T-cell (primary cell): ENCODE measurements at places on chromosomes 1 and 21. TPM values are rescaled to one million over a fixed set of nuclear protein-coding genes. Genes with fewer than 3 reads are reported as not detected.

OLIG2 gene
- total RNA-seq = not detected

PGLYRP3 gene
- total RNA-seq = not detected

ABCA4 gene
- total RNA-seq = not detected

PDC gene
- total RNA-seq = not detected

FAM72A gene
- total RNA-seq = 1.5 TPM

NES gene
- 0.25 TPM for total RNA-seq

TFAP2E gene
- total RNA-seq = 2.8 TPM

ARID1A gene
- 124 TPM for total RNA-seq

FAAH gene
- total RNA-seq = 9.5 TPM

NTRK1 gene
- total RNA-seq = 0.49 TPM

GOLT1A gene
- total RNA-seq = 0.32 TPM

KRTAP19-2 gene
- total RNA-seq = not detected

CCDC181 gene
- total RNA-seq = not detected

NR5A2 gene
- total RNA-seq = 0.19 TPM

IFNAR1 gene
- 45.6 TPM for total RNA-seq

TEKT2 gene
- not detected for total RNA-seq

KIF14 gene
- 0.12 TPM for total RNA-seq

OR2L3 gene
- total RNA-seq = not detected

RHD gene
- not detected for total RNA-seq

SAMD11 gene
- total RNA-seq = not detected

TSPEAR gene
- total RNA-seq = not detected

KCNJ15 gene
- 0.23 TPM for total RNA-seq

CCDC30 gene
- 5.4 TPM for total RNA-seq

ESPN gene
- 6.2 TPM for total RNA-seq

C4BPA gene
- total RNA-seq = 0.70 TPM

PLA2G2F gene
- not detected for total RNA-seq

KIF26B gene
- total RNA-seq = 0.06 TPM

RIIAD1 gene
- total RNA-seq = not detected

PLA2G2C gene
- total RNA-seq = 0.85 TPM

S100A1 gene
- not detected for total RNA-seq

MRTO4 gene
- total RNA-seq = 25.6 TPM

KAZN gene
- total RNA-seq = 0.19 TPM

FMO5 gene
- 0.95 TPM for total RNA-seq

FCAMR gene
- total RNA-seq = not detected

PALMD gene
- not detected for total RNA-seq

GPR52 gene
- total RNA-seq = 11.9 TPM

C2CD2 gene
- total RNA-seq = 9.6 TPM
